Stimulated activated CD8-positive, alpha-beta memory T cell treated with anti-CD3 and anti-CD28 coated beads, Interleukin-7, amount 100 ng/mL, for 4 hours (primary cell): ENCODE measurements at places on chromosomes 1 and 21.
A peak's percentile ranks its signal among the peaks of the same experiment; 100 is the strongest.

GRCh38 chr1:244219802-244220201 lies 168.7 kb downstream of the ZBTB18 start:
- DNase-seq: no peak

- no peak for DNase-seq
Measured at GRCh38 chr21:43585924-43586413, 73.3 kb downstream of the HSF2BP start.

GRCh38 chr1:234127026-234127671 lies 222.7 kb downstream of the SLC35F3 start:
- DNase-seq: no peak

DNA sequence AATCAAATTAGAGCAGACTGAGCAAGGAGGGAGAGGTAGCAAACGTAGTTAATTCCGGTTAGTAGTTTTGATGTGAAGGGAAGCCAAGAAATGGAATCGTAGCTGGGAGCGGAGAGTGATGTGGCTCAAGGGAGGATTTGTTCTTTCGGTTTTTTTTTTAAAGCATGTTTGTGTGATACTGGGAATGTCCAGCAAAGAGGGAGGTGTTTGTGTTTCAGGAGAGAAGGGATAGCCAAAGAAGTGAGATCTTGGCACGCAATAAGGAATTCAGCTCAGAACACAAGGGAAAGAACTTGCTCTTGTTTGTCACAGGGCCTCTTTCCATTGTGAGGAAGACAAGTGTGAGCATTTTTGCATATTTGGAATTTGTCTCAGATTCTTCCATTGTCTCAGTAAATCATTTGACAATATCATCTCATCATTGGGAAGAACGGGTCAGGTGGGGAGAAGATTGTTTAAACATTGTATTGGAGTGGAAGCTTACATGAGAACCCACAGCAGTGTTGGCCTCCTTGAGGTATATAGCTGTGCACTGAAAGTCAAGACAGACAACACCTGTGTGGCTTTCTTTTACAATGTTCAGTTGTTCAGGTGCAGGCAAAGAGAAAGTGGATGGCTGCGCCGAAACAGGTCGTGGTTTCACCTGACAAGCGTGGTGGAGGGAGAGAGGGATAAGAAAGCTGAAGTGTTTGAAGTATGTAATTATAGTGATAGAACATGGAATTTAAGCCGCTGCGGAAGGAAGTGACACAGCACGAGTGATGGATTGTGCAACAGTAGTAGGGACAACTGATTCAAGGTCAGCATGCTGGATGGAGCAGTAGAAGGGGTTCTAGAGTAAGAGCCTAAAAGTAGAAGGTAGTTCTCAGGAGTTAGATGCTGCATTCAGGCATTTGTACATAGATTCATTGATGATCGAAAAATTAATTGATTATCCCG lies 25.4 kb downstream of the FMN2 start:
- no peak for DNase-seq

DNA sequence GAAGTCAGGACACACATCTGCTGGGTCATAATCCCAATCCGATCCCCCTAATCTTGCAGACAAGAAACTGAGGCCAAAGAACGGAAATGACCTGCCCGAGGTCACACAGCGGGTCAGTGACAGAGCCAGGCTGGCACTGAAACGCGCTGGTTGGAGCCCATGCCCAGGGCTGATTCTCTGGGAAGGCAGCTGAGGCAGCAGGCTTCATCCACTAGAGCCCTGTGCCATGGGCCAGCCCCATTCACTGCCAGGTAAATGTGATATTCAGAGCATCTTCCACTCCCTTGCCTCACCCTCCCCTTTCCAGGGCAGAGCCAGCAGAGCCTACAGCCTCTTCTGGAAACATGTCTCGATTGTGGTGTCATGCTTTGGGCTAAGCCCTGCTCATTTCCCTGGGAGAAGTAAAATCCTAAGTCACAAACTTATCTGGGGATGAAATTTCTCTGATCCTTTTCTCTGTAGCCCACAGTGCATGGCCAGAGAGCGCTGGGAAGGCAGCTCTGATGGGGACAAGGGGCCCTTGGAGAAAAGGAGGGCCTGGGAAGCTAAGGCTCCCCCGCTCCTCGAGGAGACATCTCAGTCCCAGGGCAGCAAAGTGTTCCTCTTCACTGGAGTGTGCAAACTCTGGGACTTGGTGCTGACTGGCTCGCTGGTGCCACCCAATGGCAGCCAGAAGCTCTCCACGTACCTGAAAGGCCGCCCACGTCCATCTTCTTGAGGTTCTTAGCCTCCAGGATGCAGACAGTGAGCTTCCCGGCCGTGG lies 110.4 kb downstream of the SYT2 start:
- DNase-seq: no peak

GRCh38 chr21:20388400-20388799 lies 609.8 kb upstream of the NCAM2 start:
- no peak for DNase-seq

DNA sequence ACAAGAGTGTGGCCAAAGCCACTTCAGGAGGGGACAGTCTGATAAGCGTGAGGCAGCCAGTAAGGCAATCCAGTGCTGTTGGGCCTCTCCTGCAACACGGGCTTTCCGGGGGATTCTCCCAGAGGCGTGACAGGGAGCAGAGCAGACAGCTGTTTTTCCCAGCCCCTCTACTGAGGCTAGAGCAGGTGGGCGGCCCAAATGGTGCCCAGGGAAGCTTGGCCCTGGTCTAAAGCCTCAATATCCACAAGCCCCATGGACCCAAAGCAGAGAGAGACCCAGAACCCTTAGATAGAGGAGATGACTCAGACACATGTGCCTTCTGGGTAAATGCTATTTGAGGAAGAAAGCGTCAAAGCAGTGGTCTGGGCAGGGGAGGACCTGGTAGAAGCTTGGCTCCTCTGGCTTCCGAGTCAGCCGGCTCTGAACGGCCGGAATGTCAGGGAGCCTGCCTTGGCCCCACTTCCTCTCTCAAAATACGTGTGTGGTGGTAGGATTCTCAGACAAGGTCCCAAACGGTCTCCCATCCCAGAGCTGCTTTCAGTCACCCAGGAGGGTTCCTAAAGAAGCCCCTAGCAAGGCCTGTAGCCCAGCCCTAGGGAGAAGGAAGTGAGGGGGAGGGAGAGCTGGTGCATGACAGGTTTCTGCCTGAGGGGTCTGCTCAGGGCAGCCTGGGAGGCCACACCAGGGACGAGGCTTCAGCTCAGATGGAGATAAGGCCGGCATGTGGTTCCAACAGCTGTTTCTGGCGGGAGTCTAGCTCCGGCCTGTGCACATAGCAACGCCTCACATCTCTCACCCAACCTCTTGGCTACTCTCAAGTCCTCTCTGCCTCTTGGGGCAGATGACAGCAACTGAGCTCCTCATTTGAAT lies 28.8 kb downstream of the PIK3C2B start:
- DNase-seq: no peak

- no peak for DNase-seq
Measured at GRCh38 chr1:157700305-157700704, 264 bp downstream of the FCRL3 start.

GRCh38 chr1:220339581-220339980 lies 67.3 kb upstream of the RAB3GAP2 start:
- no peak for DNase-seq

DNA sequence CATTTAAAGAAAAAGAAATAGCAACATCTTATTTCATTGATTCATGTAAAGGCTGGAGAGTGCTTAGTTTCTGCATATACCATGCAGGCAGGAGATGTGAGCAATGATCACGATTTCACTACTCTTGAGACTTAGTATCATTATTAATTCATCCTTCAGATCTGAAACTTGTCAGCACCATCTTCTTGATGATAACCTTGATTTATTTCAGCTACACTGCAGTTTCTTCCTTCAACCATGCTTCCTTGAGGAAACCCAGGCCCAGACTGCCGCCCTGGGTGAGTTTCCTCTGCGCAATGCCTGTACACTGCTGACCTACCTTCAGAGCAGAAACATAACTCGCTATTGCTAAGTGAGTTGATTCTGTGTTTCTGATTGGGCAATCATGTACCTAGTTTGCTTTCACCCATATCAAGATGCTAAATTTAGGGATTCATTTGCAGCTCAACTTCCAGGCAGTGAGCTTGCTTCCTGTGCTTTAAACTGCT lies 13.5 kb upstream of the BCL10 start:
- no peak for DNase-seq

DNA sequence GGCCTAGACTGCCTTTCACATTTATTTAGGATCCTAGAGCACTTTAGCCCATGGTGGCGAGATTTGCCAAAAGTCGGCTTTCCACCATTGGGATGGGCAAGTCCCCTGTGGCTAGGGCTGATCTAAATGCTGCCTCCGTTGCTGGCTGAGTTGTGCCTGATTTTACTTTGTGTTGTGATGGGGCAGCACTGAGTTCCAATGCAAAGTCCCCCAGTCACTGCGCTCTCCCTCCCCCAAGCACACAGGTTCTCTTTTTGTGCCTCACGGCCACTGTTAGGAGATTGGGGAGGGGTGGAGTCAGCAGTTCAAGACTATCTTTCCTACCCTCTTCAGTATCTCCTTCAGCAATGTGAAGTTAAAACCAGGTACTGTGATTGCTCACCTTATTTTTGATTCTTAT lies 66.7 kb upstream of the COX20 start:
- no peak for DNase-seq

GRCh38 chr1:3348196-3348865 lies 106.1 kb upstream of the ARHGEF16 start:
- no peak for DNase-seq

DNA sequence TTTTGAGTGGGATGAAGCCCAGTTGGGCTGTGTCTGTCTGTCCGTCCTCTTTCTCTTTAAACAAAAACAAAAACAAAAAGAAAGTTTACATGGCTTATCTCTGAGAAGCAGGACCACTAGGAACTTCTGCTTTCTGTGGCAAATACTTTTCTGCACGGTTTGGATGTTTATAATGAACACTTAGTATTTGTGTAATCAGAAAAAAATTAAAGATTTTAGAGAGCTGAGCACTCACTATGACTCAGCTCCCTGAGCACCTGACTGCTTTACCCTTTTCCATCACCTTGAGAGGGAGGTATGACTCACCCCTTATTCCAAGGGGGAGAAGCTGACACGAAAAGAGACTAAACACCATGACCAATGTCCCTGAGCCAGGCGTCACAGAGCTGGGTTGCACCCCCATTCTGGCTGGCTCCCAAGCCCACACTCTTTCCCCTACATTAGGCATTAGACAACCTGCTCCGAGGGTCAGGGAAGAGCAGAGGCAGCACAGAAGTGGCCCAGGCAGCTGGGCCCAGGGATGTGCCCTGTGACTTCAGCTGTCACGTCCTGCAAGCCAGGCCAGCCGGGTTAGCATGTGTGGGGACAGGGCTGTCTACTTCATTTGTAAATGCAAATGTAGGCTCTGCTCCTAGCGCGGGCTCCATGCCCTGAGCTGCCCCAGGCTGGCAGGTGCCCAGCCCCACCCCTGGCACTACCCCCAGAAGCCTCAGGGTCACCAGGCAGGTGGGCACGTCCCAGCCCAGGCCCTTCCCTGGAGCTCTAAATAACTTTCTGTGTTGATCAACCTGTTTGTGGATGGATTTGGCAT lies 30.4 kb downstream of the RAP1GAP start:
- DNase-seq: no peak

DNA sequence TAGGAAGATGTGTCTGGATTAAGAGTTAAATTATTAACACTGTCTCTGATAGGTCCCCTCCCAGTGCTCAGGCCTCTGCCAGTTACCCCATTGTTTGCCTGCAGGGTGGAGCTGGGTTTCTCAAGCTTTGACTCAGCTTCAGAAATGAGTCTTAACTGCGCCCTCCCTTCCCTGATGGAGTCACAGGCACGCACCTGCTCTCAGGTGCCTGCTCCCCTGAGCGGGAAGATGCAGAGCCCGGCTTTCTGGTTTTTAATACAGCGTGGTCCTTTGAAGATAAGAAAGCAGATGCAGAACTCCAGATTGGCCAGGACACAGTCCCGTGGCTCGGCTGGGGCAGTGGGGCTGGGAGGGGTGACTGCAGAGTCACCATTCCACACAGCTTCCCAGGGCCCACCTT lies 3.2 kb upstream of the SPRR4 start:
- no peak for DNase-seq

GRCh38 chr1:161727256-161727924 lies 6.0 kb downstream of the FCRLB start:
- DNase-seq: peak; percentile 15

DNA sequence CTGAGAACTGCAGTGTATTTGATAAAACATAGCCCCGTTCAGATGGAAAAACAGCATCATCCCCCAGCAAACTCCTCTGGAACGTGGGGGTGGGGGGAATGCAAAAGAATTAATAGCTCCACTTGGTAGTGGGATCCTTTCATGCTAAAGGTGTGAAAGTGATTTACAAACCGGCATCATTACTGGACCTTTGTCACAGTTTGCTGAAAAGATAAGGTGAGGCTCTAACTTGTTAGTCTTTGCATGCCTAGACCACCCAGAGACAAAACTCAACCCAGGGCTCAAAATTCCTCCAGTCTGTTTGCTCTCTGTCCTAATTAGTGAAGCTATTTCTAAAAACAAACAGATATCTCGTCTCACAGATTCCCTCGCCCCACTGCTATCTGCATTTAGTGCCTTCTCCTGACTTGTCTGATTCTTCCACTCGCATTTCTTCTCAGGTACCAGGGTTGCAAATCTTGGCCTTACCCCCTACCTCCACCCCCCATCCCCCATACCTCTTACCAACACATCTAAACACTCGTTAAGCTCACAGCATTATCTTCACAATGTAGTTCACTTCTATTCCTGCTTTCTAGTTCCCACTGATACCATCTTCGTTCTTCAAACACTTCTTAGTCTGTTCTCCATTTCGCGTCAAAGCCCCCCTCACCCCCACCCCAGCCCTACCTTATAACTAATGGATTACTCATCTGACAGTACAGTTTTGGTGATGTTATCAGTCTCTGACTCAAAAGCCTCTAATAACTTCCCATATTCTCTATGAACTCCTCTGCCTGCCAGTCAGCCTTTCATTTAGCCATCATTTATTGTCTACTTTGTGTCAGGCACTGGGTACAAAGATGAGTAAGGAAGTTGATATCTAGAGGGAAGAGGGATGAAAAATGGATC lies 11.8 kb downstream of the IER5 start:
- DNase-seq: no peak

DNA sequence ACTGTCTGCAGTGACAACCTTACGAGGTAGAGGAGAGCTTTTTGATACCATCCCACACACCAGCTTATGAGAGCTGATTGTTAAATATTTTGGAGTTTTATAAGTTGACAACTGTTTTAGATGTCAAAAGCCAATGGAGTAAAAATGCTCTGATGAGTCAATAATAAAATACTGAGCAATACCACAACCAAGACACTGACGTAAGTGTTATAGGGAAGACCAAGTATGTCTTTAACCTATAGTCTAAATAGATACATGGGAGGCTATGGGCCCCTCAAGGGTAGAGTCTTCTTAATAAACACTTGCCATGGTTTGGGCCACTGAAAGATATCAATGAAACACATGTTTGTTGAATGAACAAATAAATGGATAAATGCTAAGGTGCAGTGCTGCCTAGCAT lies 49.2 kb downstream of the DUSP10 start:
- no peak for DNase-seq

DNA sequence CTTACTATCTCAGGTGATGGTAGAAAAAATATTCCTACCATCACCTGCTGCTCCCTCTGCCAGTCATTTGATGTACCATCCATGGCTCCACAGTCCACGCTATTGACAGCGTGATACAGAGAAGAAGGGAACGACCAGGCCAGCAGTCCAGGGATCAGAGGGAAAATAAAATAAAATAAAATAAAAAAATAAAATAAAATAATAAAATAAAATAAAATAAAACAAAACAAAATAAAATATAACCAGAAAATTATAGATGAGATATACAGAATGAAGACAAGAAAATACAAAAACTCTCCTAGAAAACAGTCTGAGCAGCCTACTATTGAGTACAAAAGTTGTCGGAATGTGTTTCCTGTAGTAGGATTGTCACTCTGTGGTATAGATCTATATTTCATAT lies 619.4 kb upstream of the TMPRSS15 start:
- DNase-seq: no peak
